ENCODE measurements at places on chromosomes 16 and 17.

DNA sequence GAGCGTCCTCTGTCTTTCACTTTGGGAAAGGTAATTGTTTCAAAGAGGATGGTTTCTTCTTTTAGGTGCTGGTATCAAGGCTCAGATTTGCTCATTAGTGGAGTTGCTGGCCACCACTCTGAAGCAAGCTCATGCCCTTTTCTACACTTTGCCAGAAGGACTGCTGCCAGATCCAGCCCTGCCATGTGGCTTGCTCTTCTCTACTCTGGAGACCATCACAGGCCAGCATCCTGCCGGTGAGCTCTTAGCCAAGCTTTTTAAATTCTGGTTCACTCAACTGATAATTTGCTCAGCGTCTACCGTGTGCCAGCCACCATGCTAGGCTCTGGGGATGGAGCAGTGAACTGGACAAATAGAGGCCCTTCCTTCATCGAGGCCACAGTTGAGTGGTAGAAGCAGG, 4.3 kb downstream of the COG1 start:
- no peak for DNase-seq

DNA sequence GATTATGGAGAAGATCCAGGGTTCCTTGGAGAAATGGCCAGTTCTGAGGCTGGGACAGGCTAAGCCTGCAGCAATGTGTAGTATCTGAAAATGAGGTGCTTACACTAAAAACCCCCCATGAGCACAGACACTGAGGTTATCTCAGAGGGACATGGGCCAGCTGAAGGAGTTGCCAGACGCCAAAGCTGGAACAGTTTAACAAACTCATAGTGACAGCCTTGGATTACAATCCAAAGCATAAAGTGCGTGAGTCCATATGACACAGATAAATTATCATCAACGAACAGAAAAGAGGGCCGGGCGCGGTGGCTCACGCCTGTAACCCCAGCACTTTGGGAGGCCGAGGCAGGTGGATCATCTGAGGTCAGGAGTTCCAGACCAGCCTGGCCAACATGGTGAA, 11.2 kb upstream of the CAPN15 start:
- DNase-seq: no peak

GRCh38 chr17:40021451-40021971, 6.3 kb downstream of the CSF3 start:
- no peak for DNase-seq

GRCh38 chr17:39652587-39653315, 12.4 kb upstream of the TCAP start:
- no peak for DNase-seq

- no peak for DNase-seq
Measured at GRCh38 chr16:85377388-85378144, 235.6 kb upstream of the GSE1 start.

GRCh38 chr16:85908444-85908843, 9.5 kb downstream of the IRF8 start:
- DNase-seq: no peak

DNA sequence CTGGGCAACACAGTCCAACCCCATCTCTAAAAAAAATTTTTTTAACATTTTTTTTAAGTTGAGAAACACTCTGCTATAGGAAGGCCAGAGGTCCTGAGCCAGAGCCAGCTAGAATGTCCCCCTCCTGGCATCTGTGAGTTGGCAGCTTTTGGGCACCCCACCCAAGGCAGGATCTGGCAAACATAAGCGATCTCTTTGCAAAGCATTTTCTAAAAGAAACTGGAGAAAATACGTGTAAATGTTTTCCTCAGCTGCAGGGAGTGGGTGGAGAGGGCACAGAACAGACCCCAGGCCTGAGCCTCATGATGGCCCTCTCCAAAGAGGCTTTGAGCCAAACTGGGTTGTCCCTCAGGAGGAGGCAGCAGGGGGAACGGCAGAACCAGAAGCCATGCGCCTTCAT, 11.7 kb downstream of the CAVIN1 start:
- DNase-seq: no peak

GRCh38 chr17:7440834-7441195, 1.5 kb downstream of the FGF11 start:
- no peak for DNase-seq

GRCh38 chr16:73543970-73544599, 496.2 kb upstream of the ZFHX3 start:
- no peak for DNase-seq

DNA sequence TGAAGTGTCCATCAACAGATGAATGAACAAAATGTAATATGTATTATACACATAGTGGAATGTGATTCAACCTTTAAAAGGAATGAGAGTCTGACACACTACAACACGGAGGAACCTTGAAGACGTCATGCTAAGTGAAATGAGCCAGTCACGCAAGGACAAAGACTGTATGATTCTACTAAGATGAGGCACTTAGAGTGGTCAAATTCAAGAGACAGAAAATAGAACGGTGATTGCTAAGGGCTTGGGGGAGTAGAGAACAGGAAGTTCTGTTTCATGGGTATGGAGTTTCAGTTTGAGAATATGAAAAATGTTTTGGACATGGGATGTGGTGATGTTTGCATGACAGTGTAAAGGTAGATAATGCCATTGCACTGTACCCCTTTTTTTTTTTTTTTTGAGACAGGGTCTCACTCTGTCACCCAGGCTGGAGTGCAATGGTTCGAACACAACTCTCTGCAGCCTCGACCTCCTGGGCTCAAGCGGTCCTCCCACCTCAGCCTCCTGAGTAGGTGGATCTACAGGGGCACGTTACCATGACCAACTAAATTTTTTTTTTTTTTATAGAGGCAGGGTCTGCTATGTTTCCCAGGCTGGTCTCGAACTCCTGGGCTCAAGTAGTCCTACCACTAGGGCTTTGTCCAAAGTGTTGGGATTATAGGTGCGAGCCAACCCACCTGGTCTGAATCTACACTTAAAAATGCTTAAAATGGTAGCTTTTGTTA, 2.9 kb upstream of the CCDC102A start:
- DNase-seq: no peak

DNA sequence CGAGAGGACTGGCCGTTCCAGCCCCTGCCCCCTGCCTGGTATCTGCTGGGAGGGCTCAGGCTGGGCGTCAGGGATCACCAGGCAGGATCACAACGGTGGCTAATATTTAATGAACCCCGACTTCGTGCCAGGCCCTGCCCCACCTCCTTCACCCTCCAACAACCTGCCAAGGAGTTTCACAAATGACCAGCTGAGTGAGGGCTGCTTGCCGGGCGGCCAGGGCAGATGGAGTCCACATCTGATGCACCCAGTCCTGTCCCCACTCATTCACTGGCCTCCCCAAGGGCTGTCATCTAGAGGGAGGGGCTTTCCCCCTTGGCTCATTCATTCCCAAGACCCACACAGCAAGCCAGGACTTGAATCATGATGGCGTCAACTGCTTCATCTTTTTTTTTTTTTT, 17.5 kb downstream of the UBALD1 start:
- no peak for DNase-seq

DNA sequence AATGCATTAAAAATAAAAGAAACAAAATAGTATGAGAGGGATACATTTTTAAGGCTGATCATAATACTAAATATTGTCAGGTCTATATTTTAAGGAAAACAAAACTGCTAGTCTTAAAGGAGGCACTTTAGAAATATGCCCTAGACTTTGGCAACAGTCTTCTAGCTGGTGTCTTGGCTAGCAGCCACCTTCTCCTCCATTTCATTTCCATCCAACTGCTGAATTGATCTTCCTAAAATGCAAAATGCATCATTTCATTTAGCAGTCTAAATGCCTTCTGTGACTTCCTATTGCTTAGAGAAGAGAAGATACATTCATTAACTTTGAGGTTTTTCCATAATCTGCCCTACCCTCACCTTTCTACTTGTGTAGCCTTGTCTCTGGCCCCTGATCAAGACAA, 1404.1 kb downstream of the CDH11 start:
- DNase-seq: no peak

DNA sequence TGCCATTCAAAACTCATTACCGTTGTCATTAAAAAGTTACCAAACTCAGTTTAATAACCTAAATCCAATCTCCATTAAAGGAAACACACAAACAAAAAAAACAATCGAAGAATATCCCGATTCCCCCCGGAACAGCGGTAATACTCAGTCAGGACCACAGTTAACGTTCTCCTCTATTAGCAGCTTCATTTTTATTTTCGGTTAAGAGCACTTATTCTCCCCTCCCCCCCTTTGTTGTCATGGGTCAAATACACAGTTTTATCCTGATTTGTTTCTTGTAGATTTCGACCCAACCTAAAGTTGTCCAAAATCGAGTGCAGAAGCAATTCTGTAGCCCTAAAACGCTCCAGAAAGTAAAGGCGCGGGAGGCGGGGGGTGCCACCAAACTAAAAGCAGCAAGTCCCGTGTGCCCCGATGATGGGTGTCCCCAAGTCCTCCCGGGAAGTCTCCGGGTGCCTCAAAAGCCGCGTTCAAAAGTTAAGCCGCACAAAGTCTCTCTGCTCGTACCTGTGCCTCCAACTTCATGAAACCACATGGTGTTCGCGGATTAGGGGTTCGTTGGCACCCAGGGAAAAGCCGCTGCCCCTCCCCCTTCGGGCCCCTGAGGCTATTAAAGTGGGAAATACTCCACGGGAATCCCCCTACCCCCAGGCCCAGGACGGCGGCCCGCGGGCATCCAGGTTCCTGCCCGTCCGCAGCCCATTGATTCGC, 996 bp downstream of the SUMO2 start:
- DNase-seq: peak; percentile 34

- DNase-seq: no peak
Measured at GRCh38 chr17:2034157-2034556, 4.2 kb downstream of the DPH1 start.

DNA sequence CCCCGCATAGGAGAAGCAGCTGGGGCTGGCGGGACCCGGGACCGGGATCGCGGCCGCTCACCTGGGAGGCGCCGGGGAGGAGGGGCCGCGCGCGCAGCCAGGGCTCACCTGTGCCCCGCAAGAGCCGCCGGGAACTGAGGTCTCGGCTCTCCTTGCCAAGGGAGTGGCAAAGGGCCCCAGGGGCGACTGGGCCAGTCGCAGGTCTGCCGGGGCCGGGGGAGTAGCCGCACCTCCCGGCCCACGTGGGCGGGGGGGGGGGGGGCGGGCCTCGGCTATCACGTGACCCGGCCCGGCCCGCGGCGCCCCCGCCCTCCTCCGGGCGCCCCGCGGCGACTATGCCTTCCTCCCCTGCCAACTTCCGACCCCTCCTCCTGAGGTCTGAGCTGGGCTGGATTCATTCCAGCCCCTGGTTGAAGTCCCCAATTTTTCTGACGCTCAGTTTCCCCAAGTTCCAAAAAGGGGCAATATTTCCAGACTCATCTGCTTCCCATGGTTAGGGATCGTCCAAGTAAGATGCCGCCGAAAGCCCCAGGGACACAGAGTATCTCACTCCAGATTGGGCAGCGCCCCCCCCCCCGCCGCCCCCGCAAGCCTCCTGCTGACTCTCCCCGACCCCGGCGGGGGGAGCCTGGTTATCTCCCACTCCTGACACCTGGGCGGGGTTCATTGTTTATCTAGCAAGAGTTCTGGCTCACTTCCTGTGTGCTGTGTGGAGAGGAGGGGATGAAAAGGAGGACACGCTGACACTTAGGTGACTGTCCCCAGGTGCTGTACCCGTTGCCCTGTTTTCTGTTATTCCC, at the start of gene TMC6:
TMC6 (minus strand) TSS at position 205 of the 800 bp plus-strand sequence. CDS start 1,923 bp downstream, outside the sequence.
- peak; percentile 40 for DNase-seq

GRCh38 chr17:70859829-70860228, 690.5 kb downstream of the KCNJ2 start:
- no peak for DNase-seq

GRCh38 chr17:77218902-77219301, 78.1 kb downstream of the SEC14L1 start:
- no peak for DNase-seq

DNA sequence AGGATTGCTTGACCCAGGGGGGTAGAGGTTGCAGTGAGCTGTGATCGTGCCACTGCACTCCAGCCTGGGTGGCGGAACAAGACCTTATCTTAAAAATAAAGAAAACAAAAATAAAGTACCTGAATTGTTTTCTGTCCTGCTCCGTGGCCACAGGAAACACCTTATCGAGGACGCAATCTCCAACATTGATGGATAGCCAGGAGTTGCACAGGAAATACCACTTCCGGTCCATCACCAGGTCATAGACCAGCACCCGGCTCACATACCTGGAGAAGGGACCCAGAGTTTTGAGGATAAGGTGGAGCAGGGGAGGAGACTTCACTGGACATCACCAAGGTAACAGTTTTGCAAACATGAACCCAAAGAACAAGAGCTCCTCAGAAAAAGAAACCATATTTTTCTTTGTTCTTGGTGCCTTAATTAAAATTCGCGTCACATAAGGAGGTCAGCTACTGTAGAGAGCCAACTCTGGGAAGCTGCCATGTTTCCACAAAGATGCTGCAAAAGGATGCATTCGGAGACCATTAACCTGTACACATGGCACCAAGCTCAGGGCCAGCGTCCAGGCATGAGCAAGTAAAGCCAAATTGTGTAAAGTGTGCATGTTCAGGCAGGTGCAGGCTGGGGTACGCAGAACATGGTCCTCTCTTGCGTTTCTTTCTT, 55.6 kb upstream of the GCSH start:
- no peak for DNase-seq

- DNase-seq: no peak
Measured at GRCh38 chr17:77163001-77163400, 22.2 kb downstream of the SEC14L1 start.

DNA sequence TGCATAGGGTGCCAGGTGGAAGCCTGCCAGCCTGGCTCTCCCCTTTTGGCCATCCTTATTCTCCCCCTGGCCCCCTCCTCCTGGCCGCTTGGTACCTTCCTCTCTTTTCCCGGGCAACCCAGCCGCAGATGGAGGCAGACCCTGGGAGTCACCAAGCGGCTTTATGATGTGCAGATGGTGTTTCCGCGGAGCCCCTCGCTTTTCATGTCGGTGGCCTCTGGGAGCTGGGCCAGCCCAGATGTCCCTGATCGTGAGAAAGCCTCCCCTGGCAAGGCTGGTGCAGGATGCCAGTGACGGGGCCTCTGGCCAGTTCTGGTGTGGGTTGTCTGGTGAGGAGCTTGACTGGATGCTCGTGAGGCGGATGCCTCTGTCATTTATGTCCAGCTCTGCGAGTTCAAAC, 18.0 kb upstream of the BRD7 start:
- DNase-seq: no peak

Measured in KG1 (cell line).